NCI-H226 (cell line): ENCODE measurements at places on chromosomes 3 and 15.

GRCh38 chr3:149936812-149937230, 33.9 kb downstream of the PFN2 start:
- DNase-seq, result peak; percentile 4

- peak; percentile 16 for DNase-seq
Measured at GRCh38 chr3:173066044-173067004, 74.7 kb downstream of the SPATA16 start.

- peak; percentile 30 for DNase-seq
Measured at GRCh38 chr3:133574260-133574881, 885 bp downstream of the CDV3 start.

DNA sequence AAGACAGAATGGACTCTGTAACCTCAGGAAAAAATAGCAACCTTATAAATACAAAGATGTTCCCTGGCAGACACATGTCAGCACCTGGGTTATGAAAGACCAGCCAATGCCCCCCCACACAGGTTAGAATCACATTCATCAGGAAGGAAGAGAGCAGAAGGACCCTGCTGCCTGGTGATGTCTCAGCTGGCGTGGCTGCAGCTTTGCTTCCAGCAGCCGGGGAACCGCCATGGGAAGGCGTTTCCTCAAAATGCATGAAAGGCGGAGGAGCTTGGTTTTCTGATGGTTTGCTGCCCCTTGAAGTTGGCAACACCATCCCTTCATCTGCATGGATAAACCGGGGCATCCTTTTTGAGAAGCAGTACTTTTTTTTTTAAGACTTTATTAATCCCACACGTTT, 10.9 kb upstream of the NSMCE3 start:
- DNase-seq, result no peak

DNA sequence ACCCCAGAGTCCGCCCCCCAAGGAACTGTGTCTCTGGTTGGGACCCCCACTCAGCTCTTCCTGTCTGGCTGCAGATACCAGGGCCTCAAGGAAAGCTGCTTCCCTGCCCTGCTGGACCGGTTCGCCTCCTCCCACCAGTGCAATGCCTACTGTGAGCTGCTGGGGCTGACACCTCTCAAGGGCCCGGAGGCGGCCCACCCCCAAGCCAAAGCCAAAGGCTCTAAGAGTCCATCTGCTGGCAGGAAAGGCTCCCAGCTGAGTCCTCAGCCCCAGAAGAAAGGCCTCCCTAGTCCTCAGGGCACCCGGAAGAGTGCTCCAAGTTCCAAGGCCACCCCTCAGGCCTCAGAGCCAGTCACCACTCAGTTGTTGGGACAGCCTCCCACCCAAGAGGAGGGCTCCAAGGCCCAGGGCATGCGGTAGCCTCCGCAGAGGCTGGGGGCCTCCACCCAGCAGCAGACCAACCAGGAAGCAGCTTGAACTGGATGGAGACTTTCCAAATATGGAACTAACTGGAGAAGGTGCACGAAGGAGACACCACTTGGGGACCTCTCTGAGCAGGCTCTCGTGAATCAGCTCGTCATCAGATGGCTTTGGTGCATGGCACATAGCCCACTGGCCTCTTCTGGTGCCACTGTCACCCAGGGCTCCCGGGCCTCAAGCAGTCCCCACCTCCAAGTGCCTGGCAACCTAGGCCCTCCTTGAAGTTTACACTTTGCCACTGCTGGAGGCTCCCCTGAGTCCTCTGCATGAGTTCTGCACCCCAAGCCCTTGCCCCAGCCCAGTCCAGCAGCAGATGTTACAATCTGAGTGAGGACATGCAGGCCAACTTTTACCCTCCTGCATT, 16.2 kb upstream of the SLC28A1 start:
- no peak for DNase-seq

- DNase-seq, result no peak
Measured at GRCh38 chr3:155110022-155110421, 29.9 kb downstream of the MME start.

DNA sequence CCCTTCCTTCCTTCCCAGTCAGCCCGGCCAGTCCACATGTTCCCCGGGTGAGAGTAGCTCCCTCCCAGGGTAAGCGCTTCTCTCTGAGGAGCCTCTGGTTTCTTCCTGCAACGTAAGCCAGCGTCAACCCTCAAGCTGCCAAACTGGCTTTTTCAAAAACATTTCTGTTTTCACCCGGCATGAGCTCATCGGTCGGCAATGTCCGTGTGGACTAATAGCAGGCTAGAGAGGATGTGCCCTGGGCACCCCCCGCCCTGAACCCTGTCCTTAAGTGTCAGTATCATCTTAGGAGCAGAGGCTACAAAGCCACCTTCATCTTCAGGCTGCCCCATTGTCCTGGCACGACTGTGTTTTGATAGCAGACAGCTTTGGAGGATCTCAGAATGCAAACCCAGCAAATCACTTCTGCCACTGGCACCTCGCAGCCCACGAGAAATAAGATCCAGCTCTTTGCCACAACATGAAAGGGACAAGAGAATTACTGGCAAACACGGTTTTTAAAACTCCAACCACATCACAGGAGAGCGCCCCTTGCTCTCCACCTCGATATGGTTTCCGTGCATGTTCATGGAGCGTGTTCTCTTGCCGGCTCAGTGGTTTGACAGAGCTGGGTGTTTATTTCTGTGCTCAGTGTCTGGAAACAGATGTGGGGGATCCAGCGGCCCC, 9.9 kb downstream of the ALDH1A3 start:
- no peak for DNase-seq

DNA sequence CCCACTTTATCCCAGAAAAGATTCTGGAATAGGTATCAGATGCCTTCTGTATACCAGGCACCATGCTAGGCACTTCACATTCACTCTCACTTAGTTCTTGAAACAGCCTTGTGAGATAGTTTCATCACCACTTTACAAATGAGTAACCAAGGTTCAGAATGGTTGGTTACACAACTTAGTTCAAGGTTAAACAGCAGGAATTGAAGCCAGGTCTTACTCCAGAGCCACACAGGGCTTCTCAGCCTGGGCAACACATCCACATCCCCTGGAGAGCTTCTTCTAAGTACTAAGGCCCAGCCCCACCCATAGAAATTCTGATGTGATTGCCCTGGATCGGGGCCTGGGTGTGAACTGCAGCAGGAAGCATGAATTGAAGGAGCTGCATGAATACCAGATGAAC, 18.6 kb downstream of the WHAMM start:
- DNase-seq, result no peak

DNA sequence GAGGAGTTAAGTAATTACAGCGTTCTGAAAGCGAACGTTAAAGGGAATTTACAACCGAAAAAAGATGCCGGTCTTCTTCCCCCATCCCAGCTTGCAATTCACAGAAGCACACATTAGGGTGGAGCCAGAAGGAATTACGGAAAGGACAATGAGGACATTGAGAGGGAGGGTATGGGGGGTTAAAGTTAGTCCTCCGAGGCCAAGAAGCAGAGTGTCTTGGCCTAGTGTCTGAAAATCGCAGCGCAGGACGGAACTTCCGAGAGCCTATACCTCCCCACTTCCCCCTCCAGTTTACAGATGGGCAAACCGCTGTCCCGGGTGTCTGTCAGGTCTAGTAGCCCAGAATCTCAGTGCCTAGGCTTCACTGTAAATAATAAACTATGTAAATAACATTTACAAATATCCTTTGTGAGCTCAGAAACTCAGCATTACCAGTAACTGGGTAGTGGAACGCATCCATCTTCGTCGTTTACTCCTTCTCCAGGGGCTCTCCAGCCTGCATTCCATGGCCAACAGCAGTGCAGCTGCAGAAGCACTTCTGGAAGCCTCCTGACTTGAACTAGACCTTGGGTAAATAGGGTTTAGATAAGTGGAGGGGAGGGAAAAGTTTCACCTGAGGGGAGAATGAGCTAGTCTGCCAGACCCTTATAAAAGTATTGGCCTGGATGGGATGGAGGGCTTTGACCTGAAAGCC, 922 bp downstream of the ADPRH start:
- no peak for DNase-seq

- no peak for DNase-seq
Measured at GRCh38 chr15:93308026-93308690, 219.1 kb upstream of the RGMA start.

DNA sequence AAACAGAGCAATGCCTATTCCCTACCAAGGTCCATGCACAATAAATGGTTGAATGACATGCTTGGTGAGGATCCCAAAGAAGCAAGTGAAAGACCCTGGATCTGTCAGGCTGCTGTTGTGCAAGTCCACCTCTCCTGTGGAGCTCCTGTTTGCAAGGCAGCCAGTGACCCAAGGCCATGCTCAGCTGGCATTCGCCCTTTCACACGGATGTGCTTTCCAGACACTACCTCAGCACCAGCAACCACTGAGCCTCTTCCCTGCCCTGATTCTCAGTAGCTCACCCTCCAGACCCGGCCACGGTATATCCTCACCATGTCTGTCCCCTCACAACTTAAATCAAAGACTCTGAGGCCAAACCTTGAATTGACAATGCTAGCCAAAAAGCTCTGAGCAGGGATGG, 23.3 kb downstream of the WWTR1 start:
- DNase-seq, result no peak

DNA sequence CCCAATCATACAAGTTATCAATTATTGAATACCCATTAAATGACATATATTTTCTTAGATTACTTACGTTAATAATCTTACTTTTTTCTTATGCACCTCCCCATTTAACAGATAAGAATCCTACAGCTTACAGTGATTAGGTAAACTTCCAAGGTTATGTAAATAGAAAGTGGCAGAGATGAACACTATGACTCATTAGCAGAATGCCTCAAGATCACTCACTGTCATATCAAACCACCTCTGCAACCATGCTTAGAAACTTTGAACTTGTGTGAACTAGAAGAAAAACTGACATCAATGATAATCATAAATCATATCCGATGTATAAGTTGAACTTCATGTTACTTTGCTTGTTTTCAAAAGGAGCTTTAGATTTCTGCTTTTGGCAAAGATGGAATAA, 911.6 kb upstream of the ARPP21 start:
- DNase-seq, result no peak

DNA sequence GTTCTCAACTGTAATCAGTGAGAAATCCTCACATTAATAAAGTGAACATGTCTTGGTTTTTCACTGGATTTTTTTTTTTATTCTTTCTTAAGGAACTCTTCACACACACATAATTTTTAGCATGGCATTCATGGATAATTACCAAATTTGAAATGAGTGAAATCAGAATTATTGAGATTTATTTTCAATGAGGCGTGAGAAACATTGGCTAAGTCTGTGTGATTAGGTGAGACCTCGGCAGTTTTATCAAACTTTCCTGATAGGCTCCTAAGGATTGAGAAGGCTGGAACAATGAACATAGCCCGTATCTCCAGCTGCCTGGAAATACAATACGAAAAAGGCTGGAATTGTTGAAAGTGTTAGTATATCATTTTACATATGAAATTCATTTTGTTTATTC, 35.5 kb downstream of the MDFIC2 start:
- no peak for DNase-seq

GRCh38 chr15:48281674-48282073, 49.6 kb upstream of the DUT start:
- DNase-seq, result no peak

DNA sequence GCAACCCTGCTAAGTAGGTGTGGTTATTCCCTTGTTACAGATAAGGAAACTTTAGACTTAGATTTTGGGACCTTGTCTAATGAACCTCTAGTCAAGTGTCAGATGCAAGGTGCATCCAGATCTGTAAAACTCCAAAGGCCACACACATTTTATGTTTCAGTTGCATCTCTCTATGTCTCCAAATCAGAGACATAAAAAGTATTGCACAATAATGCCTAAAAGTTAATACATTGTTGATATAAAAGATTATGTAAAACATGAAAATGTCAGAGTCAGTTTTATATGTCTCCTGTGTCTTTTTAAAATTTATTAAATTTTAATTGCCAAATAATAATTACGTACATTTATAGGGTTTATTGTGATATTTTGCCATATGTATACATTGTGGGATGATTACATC, 408.5 kb downstream of the NTRK3 start:
- no peak for DNase-seq

DNA sequence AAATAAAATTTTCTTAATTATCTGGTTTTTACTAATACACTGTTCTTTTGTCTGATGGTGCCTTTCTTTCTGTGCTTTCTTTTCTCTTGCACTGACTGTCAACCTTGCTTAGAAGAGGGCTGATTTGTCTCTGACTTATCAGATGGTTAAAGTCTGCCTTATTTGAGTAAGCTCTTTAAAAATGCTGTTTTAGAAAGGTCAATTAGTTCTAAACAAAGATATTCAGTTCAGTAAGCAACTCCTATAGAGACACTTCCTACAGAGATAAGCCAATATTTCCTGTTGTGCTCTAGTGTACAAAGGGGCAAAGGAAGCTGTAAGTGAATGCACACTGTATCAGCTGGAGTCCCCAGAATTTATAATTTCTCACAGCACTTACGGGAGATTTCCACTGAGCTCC, 153.4 kb upstream of the TSPAN3 start:
- no peak for DNase-seq

- peak; percentile 12 for DNase-seq
Measured at GRCh38 chr3:52973806-52974205, 72.1 kb downstream of the SFMBT1 start.

- no peak for DNase-seq
Measured at GRCh38 chr3:138456961-138457862, 22.8 kb downstream of the ESYT3 start.

DNA sequence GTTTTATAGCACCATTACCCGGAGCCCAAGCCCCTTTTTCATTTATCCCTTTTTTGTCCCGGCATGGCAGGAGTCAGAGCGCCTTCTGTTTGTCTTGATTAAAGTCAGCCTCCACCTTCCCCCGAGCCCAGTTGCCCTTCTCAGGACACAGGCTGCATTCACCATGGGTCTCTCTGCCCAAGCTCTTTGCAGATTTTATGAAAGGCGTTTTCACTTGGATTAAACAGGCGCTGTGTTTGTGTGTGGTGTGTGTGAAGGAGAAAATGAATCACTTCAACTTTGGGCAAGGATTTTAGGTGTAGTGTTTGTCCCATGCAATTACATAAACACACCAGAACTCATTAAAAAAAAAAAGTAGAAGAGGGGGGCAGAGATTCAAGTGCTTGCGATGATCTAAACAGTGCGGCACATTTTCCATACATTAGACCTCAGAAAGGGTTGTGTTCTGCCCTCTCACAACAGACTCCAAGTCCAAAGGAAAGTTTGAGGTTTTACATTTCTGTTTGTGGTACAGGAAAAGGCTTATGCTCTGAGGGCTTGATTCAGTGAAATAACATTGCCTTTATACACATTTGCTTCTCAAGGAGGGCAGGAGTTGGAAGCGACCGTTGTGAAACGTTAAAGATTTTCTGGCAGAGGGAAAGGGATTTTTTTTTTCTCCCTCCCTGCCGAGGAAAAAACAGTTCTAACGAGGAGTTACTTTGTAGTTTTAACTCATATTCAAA, 14.5 kb upstream of the IL16 start:
- no peak for DNase-seq

- no peak for DNase-seq
Measured at GRCh38 chr15:77018796-77019505, 24.0 kb downstream of the PSTPIP1 start.
